ENCODE measurements at places on chromosomes 12 and 14.

DNA sequence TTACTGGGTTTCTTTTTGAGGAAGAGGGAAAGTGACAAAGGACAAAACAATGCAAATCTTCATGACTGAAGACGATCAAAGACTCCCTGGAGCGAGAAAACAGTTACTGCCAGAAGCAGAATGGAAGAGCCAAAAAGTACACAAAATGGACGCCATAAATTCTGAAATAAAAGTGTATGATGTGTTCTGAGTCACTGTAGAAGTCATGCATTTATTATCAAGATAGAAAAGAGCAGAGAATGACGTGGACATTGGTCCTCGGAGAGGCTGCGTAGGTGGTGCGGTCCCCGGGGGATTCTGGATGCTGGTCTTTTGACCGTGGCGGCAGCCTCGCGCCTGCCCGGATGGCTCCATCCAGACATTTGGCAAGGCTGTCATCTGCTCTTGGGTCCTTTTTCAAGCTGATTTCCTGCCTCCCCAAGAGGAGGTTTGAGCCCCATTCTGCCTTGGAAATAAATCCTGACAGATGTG is 52.8 kb downstream of the C14orf132 start:
- peaks cover 27% of the 10 kb centered on the region for H3K4me1 ChIP-seq
- no peak overlapping the region for H3K4me3 ChIP-seq
- H3K36me3 ChIP-seq, result peaks cover 16% of the 10 kb centered on the region
- DNase-seq, result no peak
- no peaks in the 10 kb centered on the region for H3K27me3 ChIP-seq
- no peak overlapping the region for H3K27ac ChIP-seq

DNA sequence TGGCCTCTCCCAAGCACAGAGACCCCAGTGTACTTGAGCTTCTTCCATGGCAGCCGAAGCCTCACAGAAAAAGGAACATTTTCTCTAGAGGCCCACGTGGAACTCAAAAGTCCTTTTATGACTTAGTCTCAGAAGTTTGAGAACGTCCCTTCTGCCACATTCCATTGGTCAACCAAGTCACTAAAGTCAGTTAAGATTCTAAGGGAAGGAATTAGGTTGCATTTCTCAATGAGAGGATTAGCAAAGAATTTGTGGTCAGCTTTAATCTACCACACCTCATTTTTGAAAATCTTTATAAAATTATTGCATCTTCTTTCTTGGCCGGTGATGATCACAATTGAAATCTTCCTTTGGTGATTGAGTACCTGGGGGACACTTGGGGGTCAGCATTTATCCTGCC is 279.9 kb upstream of the TBX3 start:
- H3K27me3 ChIP-seq, result no peaks in the 10 kb centered on the region
- no peak overlapping the region for H3K27ac ChIP-seq
- H3K36me3 ChIP-seq, result no peaks in the 10 kb centered on the region
- no peaks in the 10 kb centered on the region for H3K4me1 ChIP-seq

DNA sequence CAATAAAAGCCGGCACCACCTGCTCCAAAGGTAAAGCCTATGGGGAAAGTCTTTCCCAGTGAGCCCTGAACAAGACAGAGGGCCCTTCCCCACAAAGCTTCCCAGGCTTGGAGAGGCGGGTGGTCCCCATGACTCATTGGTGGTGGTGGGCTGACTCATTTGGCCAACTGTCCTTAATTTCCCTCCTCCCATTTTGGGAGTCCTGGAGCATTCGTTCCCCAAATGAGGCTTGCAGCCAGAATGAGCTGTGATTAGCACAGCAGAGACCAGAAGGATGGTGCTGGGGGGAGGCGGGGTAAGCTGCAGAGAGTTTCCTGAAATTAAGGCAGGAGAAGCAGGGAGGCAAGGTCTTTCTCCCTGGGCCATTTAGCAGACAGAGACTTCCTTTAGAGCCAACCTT is 241.7 kb downstream of the DPF3 start:
- H3K36me3 ChIP-seq, result no peaks in the 10 kb centered on the region
- H3K4me3 ChIP-seq, result no peak overlapping the region
- no peak for DNase-seq
- no peaks in the 10 kb centered on the region for H3K4me1 ChIP-seq
- no peak overlapping the region for H3K27ac ChIP-seq
- H3K27me3 ChIP-seq, result peaks cover 6% of the 10 kb centered on the region

- no peak overlapping the region for H3K4me3 ChIP-seq
- H3K36me3 ChIP-seq, result no peaks in the 10 kb centered on the region
- H3K27ac ChIP-seq, result no peak overlapping the region
- no peak for DNase-seq
- H3K27me3 ChIP-seq, result peaks cover 14% of the 10 kb centered on the region
Measured at GRCh38 chr12:132437943-132438700, 51.8 kb upstream of the FBRSL1 start.

GRCh38 chr14:54807428-54807827 is 95.2 kb downstream of the GCH1 start:
- no peak overlapping the region for H3K27ac ChIP-seq
- H3K4me1 ChIP-seq, result peaks cover 9% of the 10 kb centered on the region
- H3K4me3 ChIP-seq, result no peak overlapping the region
- no peaks in the 10 kb centered on the region for H3K27me3 ChIP-seq
- H3K36me3 ChIP-seq, result no peaks in the 10 kb centered on the region
